ENCODE measurements at places on chromosomes 4 and X. TPM values are rescaled to one million over a fixed set of nuclear protein-coding genes. Genes with fewer than 3 reads are reported as not detected.
A peak's percentile ranks its signal among the peaks of the same experiment; 100 is the strongest.

The PRSS12 gene
- 0.24 TPM for total RNA-seq

The PCDH19 gene
- total RNA-seq: 0.86 TPM

The CT47B1 gene
- total RNA-seq: not detected

- no peak overlapping the region for H3K27ac ChIP-seq
- no peak for DNase-seq
- no peaks in the 10 kb centered on the region for H3K4me1 ChIP-seq
- no peaks in the 10 kb centered on the region for H3K36me3 ChIP-seq
- no peak overlapping the region for H3K4me3 ChIP-seq
- H3K27me3 ChIP-seq: no peaks in the 10 kb centered on the region
Observed at GRCh38 chrX:78555401-78555980, 103.6 kb downstream of the RTL3 start.

DNA sequence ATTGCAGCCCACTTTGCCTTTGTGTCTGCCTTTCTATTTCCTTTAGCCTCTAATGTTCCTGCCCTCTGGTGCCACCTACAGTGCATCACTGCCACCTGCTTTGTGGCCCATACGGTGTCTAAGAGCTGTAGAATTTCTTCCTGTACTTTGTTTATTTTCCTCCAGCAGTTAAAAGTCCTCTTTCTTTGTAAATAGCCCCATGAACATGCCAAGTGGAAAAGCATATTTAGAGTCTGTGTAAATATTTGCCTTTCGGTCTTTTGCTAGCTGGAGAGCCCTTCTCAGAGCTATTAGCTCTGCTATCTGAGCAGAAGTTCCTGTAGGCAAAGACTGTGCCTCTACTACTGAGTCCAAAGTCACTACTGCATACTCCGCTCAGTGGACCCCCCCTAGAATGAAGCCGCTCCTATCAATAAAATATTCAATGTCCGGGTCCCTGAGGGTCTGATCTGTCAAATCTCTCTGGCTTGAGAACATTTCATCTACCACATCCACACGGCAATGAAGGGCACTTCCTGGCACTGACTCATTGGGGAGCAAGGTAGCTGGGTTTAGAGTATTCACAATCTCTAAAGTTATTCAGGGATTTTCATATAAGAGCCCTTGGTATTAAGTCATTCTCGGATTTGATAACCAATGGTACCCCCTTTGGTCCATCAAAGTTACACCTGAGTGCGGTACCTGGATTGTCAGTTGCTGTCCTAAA is 36.3 kb downstream of the SULT1E1 start:
- no peak for DNase-seq
- no peaks in the 10 kb centered on the region for H3K36me3 ChIP-seq
- H3K4me3 ChIP-seq: no peak overlapping the region
- no peaks in the 10 kb centered on the region for H3K27me3 ChIP-seq
- no peaks in the 10 kb centered on the region for H3K4me1 ChIP-seq
- no peak overlapping the region for H3K27ac ChIP-seq

GRCh38 chrX:128057421-128057820 is 5.2 kb upstream of the ACTRT1 start:
- H3K27ac ChIP-seq: no peak overlapping the region
- no peaks in the 10 kb centered on the region for H3K27me3 ChIP-seq
- no peaks in the 10 kb centered on the region for H3K4me1 ChIP-seq
- H3K4me3 ChIP-seq: no peak overlapping the region

DNA sequence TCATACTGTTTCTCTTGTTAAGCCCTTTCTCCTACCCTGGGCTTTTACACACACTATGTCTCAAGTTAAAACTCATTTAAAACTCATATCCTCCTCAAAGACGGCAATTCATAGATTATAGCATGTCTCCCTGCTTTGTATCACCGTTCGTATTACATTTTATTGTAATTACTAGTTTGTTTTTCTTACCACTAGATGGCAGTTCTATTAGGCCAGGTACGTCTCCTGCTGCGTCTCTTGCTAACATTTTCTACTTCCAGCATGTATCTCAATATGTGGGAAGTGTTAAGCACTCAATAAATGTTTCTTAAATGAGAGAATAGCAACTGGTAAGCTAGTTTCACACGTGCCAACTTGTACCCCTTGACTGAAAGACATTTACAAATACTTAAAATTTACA is 450.3 kb upstream of the PCDH7 start:
- H3K4me3 ChIP-seq: no peak overlapping the region
- H3K36me3 ChIP-seq: no peaks in the 10 kb centered on the region
- no peak for DNase-seq
- no peaks in the 10 kb centered on the region for H3K27me3 ChIP-seq

DNA sequence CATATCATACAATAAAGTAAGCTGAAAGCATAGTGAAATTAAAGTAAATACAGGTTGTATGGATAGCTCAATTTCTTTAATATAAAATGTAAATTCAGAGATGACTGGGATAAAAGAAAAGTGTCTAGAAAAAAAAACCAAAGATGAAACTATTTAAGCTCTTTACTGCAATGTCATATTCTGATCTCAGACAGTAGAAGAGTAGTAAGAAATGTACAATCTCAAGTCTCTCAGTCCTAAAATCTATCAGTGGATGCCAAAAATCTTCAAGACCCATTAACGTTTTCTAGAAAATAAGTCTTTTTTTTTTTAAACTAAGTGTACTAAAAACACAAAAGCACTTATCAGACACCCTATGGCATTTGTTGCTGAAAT is 13.8 kb downstream of the MGARP start:
- no peaks in the 10 kb centered on the region for H3K27me3 ChIP-seq
- peak overlapping the region; percentile 75 for H3K27ac ChIP-seq
- peaks cover 6% of the 10 kb centered on the region for H3K4me1 ChIP-seq
- DNase-seq: no peak
- H3K4me3 ChIP-seq: peak overlapping the region; percentile 64

GRCh38 chrX:151161690-151162089 is 14.7 kb upstream of the GPR50 start:
- no peaks in the 10 kb centered on the region for H3K36me3 ChIP-seq
- H3K27ac ChIP-seq: no peak overlapping the region
- DNase-seq: no peak
- peaks cover 8% of the 10 kb centered on the region for H3K27me3 ChIP-seq
- H3K4me1 ChIP-seq: no peaks in the 10 kb centered on the region

DNA sequence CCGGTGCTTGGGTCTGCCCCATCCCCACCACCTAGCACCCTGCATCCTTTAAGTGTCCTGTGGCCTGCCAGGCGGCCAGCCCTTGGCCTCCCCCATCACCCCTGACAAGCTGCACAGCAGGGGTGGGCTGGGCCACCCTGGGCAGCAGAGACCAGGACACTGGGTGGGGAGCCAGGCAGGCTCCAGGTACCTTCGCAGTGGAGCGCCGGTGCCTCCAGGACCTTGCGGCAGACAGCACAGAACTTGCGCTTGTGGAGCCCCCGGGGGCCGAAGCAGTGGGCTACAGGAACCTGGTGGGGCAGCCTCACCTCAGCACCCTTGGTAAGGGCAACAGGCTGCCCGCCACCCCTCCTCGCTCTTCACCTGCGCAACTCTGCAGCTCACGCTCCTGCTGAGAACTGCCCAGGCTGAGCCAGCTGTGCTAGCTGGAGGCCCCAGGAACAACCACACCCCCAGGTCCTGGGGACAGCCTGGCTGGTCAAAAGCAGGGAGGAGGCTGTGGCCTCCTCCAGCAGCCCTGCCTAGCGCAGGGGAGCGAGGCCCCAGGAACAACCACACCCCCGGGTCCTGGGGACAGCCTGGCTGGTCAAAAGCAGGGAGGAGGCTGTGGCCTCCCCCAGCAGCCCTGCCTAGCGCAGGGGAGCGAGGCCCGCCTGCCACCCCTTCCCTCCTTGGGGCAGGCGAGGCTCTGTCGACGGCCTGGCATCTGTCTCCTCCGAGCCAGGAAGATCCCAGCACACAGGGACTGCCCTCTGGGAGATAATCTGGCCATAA is 4.6 kb downstream of the DGKQ start:
- H3K27me3 ChIP-seq: no peaks in the 10 kb centered on the region
- H3K36me3 ChIP-seq: peaks cover 14% of the 10 kb centered on the region
- H3K27ac ChIP-seq: no peak overlapping the region
- DNase-seq: no peak

DNA sequence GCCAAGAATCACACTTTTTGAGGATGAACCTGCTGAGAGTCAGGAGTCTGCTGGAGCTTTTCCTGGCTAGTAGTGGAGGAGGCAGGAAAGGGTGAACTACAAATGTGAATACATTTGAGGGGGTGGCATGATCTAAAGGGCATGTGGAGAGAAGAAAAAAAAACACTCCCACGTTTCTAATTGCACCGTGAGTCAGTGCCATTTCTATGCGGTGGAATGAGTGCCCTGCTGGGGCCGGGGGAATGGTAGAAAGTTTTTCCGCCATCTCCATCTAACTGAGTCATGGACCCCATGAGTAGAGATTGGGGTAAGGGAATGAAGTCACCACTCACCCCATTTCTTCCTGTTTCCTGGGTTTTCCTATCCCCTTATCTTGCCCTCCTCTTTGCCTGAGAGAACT is 19.8 kb downstream of the BEX3 start:
- peaks cover 27% of the 10 kb centered on the region for H3K27me3 ChIP-seq
- H3K27ac ChIP-seq: no peak overlapping the region
- H3K4me1 ChIP-seq: no peaks in the 10 kb centered on the region
- H3K36me3 ChIP-seq: no peaks in the 10 kb centered on the region
- no peak overlapping the region for H3K4me3 ChIP-seq

- H3K27me3 ChIP-seq: no peaks in the 10 kb centered on the region
- no peak for DNase-seq
- H3K4me3 ChIP-seq: no peak overlapping the region
- no peaks in the 10 kb centered on the region for H3K4me1 ChIP-seq
- H3K27ac ChIP-seq: no peak overlapping the region
Observed at GRCh38 chrX:148556498-148556897, 56.1 kb downstream of the AFF2 start.

- no peaks in the 10 kb centered on the region for H3K27me3 ChIP-seq
- H3K27ac ChIP-seq: no peak overlapping the region
- no peaks in the 10 kb centered on the region for H3K36me3 ChIP-seq
- no peak overlapping the region for H3K4me3 ChIP-seq
- no peak for DNase-seq
- no peaks in the 10 kb centered on the region for H3K4me1 ChIP-seq
Observed at GRCh38 chrX:14963447-14964236, 90.4 kb downstream of the MOSPD2 start.

DNA sequence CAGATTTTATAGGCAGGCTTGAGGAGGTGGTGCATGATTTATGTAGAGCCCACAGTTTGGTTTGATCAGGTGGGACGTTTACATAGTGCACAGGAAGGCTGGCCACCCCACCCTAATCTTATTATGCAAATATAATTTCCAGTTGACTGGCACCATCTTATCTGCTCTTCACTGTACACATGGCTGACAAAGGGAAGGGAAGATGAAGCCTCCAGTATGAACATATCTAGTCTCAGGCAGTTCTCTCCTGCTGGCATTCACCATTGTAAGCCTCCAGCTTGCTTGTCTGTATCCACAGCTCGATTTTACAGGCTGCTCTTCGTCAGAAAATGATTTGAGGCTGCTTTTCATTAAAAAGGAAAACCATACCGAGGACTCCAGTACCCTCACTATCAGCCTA is 278.3 kb downstream of the TECRL start:
- no peak overlapping the region for H3K27ac ChIP-seq
- H3K36me3 ChIP-seq: no peaks in the 10 kb centered on the region
- H3K4me1 ChIP-seq: no peaks in the 10 kb centered on the region
- no peaks in the 10 kb centered on the region for H3K27me3 ChIP-seq
- no peak for DNase-seq
- no peak overlapping the region for H3K4me3 ChIP-seq

DNA sequence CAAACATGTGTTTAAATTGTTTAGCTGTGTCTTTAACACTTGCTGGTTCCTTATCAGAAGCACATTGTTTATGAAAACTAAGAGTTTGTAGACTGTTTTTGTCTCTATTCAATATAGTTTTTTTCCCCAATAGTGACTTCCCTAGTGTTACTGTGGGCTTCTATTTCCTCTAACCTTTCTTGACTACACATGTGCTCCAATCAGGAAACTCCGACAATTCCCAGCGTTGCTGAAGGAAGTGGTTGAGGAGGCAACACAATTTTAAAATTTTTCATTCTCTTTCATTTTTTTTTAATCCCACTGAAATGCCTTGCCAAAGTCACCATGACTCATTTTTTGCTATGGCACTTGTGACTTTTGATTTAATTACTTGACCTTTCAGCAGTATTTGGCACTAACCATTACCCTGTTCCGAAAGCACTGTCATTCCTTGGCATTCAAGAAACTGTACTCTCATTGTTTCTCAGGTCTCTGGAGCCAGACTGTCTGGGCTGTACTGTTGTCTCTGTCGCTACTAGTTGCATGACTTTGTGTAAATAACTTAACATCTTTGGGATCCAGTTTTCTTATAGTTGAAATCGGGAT is 67.6 kb upstream of the FREM3 start:
- no peak for DNase-seq
- H3K27ac ChIP-seq: no peak overlapping the region
- no peak overlapping the region for H3K4me3 ChIP-seq
- H3K4me1 ChIP-seq: no peaks in the 10 kb centered on the region

DNA sequence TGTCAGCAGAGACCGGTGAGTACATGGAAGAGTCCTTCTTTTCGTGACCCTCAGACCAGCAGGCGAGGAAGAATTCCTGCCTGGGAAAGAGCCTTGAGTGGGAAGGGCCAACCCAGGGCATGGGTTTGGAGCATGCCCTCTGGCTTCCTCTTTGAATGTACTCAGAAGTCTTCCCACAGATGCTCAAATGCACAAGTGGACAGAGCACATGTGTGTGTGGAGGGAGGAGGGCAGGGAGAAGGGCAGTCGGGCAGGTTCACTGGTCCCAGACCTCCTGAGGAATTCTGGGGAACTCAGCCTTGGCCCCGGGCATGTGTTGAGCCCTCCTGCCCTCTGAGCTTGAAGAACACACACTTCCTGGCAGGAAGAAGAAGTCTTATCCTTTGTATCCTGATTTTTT is 63.2 kb upstream of the HELT start:
- H3K27me3 ChIP-seq: no peaks in the 10 kb centered on the region
- no peaks in the 10 kb centered on the region for H3K36me3 ChIP-seq
- H3K4me1 ChIP-seq: peaks cover 8% of the 10 kb centered on the region
- no peak for DNase-seq
- H3K4me3 ChIP-seq: no peak overlapping the region

DNA sequence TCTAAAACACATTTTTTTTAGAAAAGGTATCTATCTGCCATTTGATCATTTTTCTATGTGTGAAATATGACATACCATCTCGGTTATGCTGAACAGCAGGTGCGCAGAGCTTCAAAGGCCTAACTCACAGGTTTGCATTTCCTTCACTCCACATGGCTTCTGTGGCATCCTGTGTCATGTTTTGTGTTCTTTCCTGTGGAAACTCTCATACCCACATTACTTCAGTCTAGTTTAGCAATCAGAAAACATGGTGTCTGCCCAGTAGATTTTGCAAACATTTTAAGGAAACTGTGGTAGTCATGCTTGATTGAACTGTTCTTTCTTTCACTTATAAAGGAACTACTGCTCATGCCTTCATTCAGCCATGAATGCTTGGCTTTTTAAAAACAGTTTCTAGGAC is 11.3 kb upstream of the ARAP2 start:
- no peak overlapping the region for H3K27ac ChIP-seq
- DNase-seq: no peak
- no peaks in the 10 kb centered on the region for H3K36me3 ChIP-seq
- no peaks in the 10 kb centered on the region for H3K27me3 ChIP-seq
- H3K4me3 ChIP-seq: no peak overlapping the region
